ENCODE measurements at places on chromosomes 13 and 19.

DNA sequence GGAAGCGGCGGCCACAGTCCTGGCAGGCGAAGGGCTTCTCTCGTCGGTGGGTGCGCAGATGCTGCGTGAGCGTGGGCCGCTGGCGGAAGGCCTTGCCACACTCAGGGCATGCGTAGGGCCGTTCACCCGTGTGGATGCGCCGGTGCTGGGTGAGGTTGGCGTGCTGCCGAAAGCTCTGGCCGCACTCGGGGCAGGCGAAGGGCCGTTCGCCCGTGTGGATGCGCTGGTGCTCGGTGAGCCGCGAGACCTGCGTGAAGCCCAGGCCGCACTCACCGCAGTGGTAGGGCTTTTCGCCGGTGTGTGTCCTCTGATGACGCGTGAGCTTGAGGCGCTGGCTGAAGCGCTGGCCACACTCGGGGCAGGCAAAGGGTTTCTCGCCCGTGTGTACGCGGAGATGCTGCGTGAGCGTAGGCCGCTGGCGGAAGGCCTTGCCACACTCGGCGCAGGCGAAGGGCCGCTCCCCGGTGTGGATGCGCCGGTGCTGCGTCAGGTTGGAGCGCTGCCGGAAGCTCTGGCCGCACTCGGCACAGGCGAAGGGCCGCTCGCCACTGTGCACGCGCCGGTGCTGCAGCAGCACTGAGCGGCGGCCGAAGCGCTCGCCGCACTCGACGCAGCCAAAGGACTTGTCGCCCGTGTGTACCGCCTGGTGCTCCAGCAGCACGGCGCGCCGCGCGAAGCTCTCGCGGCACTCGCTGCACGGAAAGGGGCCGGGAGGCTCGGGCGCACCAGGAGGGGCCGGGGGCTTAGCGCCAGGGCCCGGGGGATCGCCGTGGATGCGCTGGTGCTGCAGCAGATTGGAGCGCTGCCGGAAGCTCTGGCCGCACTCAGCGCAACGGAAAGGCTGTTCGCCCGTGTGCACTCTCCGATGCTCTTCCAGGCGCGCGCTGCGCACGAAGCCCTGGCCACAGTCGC, 4.0 kb upstream of the UBE2M start:
- DNase-seq: peak; percentile 41

GRCh38 chr13:58313219-58313618, 681.7 kb downstream of the PCDH17 start:
- no peak for DNase-seq

- DNase-seq: no peak
Observed at GRCh38 chr19:57239982-57240310, 486 bp upstream of the ZNF805 start.

DNA sequence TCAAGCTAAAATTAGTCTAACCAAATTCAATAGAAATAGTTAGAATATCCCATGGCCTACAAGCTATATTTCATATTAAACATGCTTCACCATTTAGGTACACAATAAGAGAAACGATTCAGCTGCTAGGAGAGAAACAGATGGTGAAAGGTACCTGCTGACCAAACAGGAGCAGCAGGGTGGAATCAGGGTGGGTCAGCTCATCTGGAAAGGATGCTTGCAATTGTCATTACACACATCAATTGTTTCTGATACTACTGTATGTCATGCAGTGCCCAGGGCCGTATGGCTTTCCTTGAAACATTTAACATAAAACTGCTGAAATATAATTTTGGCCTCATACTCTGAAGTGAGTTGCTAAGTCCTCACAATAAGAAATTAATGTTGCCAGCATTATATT, 776.0 kb downstream of the DACH1 start:
- DNase-seq: no peak

- no peak for DNase-seq
Observed at GRCh38 chr13:76336889-76337844, 549.0 kb downstream of the KCTD12 start.

GRCh38 chr13:20174656-20175405, 14.0 kb upstream of the GJA3 start:
- peak; percentile 88 for DNase-seq

DNA sequence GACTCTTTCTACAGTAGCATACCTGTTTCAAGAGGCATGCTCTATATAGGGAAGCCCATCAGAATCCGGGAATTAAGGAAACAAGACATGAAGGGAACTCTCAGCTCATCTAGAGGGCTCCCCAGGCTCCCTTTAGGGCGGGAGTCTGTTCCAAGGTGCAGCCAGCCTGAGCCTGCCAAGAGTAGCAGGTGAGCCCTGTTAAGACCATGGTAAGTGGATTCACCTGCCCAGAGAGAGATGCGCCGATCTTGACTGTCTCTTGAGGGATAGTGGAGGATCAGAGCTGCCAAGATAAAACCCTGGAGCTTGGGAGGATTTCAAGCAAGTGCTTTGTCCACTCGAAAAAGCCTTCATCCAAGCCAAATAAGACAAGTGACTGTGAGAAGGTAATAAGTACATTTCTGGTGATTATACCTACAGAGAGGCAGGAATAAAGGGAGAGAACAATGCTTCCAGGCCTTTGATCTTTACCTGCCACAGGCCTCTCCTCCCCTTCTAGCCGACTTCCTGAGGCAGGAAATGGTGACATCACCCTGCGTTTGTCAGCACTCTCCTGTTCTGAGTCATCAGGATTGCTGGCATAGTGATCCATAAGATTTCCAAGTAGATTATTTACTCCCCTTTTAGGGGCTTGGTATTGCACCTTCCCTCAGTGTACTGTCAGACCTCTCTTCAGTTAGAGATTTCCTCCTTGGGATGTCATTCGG, 31.5 kb downstream of the KLF5 start:
- DNase-seq: peak; percentile 89

DNA sequence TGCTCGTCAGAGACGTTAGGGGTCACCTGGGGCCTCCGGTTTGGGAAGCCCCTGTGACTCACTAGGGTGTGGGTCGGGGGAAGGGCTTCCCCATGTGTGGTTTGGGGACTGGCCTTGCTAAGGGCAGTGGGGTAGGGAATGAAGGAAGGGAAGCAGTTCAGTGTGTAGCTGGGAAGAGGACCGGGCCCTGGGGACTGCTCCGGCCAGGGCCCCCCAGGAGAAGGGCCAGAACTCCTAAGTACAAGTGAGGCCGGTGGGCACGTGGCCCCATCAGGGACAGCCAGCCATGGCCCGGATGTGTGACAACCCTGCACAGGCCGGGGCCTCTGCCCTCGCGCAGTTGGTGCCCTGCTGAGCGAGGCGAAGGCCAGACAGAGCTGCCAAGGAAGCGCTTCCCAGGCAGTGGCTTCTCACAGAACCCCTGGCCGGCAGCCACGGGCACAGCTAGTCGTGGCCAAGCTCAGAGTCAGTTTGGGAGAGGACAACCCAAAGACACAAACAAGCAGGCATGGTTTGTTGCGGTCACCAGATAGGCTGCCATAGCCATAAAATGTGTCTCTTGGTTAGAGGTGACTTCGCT, 25.7 kb downstream of the TEX29 start:
- no peak for DNase-seq

DNA sequence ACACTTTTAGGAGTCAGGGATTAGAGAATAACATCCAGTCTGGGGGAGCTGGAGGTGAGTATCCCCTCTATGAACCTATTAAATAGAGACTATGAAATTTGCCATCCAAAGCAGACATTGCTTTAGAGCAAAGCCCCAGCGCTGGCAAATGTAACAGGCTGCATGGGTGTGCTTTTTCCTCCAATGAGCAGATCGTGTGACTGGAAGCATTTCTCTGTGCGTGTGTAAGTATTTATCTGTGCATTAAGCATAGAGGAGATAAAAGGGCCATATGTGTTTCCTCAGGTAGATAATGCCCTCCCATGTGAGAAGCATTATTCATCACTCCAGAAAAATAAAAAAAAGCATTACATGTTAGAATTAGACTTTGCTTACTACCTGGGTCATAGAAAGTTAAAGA, 924 bp downstream of the TNFSF13B start:
- DNase-seq: no peak

- no peak for DNase-seq
Observed at GRCh38 chr19:8618751-8619150, 8.2 kb upstream of the ADAMTS10 start.

- no peak for DNase-seq
Observed at GRCh38 chr13:79456656-79457365, 24.1 kb upstream of the NDFIP2 start.

DNA sequence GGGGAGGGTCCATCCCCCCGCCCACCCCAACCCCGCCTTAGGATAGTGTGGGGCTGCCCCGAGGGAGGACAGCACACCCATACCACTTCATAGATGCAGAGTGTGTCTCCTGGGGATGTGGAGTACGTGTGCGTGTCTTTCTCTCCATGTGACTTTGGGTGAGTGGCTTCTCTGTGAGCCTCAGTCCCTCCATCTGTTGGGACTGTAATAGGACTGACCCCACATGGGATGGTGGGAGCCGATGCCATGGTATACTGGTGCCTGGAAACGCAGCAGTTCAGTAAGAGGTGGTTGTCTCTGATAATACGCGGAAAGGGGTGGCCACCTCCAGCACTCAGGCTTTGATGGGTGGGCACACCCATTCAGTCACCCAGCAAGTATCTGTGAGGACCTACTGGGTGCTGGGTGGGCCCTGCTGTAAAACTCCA, 816 bp upstream of the PRKD2 start:
- no peak for DNase-seq

GRCh38 chr19:23273022-23273589, 22.9 kb upstream of the ZNF724 start:
- DNase-seq: no peak

GRCh38 chr19:32253683-32254508, 91.5 kb upstream of the ZNF507 start:
- no peak for DNase-seq

GRCh38 chr13:45206340-45206739, 5.5 kb upstream of the KCTD4 start:
- DNase-seq: peak; percentile 89

DNA sequence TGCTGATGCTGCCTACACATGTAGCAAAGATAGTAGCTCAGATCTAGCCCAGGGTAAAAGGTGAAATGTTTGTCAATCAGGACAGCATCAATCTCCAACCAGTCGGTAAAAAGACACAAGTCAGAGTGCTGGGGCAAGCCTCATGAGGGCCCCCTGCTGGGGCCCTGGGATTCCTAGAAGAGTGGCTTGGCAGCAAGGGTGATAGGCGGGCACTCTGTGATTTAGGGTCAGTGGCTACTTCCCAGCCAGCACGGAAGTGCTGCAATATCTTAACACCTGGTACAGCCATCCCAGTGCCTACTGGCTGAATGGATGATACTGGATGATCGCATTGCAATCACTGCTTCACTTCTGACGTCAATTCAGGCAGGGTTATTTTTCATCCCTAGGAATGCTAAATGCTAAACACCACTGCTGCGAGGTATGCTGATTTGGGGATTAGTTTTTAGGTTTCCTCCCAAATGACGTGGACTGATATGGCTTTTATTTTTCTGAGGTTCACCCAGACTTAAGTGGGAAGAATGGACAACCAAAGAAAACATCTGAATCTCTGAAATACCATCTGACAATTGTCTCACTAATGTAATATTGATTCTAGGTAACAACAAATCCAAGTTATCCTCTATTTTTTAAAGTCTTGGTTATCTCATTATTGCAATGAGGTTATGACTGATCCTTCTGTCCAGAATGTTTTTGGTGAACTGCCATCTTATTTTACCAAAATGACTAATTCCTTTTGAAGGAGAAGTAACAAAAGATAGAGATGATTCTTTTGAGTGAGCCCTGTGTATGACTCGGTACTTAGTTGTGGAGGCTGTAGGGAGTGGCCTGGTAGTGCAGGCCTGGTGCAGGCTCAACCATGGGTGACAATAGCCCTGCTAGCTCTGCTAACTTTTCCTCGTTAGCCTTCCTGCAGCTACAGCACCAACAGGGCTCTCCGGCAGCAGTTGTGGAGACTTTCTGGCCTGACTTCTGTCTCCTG, 432.5 kb downstream of the FGF9 start:
- DNase-seq: no peak

All from dermis blood vessel endothelial cell (primary cell).